Epithelial cell of proximal tubule (primary cell): ENCODE measurements at places on chromosomes 16 and 17. TPM values are rescaled to one million over a fixed set of nuclear protein-coding genes. Genes with fewer than 3 reads are reported as not detected.

GRCh38 chr17:56326001-56326359 lies 172.7 kb downstream of the ANKFN1 start:
- DNase-seq: no peak

DNA sequence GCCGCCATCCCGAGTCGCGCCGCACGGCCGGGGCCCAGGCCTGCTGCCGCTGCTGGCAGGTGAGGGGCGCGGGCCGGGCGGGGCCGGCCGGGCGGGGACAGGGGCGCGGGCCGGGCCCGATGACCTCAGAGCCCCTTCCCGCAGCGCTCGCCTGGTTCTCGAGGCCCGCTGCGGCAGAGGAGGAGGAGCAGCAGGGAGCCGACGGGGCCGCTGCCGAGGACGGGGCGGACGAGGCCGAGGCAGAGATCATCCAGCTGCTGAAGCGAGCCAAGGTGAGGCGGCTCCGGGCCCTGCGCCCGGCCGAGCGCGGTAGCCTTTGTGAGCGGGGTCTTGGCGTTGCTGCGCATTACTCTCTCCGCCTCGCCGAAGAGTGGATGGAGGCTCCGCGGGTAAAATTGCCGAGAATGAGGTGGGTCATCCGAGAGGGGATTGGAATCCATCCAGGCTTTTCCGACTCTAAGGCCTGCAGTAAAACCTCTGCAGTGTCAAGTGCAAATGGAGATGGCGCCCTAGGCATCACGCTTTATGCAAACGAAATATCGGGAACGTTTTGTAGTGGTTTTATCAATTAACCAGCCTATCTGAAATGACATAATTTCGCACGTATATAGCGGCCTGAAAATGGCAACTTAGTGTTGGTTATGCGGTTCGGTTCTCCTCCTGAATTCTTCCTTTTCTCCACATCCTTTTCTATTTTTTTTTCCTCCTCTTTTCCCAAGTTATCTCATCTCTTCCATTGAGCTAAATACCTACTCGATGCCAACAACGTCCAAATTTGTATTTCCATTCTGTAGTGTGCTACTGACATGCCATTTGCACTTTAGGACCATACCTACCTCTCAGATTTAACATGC lies 577 bp downstream of the TTC19 start:
- peak; percentile 7 for DNase-seq

- DNase-seq: no peak
Observed at GRCh38 chr16:9332574-9333148, 241.2 kb downstream of the HAPSTR1 start.

The ADAD2 gene
- total RNA-seq: not detected in 2 replicates

The PLEKHM1 gene
- total RNA-seq: 14.8 and 15.9 TPM in 2 replicates
